Effector memory CD8-positive, alpha-beta T cell (primary cell): ENCODE measurements at places on chromosomes 3 and 15.

GRCh38 chr3:83248454-83248853, 1487.0 kb upstream of the GBE1 start:
- DNase-seq: no peak

DNA sequence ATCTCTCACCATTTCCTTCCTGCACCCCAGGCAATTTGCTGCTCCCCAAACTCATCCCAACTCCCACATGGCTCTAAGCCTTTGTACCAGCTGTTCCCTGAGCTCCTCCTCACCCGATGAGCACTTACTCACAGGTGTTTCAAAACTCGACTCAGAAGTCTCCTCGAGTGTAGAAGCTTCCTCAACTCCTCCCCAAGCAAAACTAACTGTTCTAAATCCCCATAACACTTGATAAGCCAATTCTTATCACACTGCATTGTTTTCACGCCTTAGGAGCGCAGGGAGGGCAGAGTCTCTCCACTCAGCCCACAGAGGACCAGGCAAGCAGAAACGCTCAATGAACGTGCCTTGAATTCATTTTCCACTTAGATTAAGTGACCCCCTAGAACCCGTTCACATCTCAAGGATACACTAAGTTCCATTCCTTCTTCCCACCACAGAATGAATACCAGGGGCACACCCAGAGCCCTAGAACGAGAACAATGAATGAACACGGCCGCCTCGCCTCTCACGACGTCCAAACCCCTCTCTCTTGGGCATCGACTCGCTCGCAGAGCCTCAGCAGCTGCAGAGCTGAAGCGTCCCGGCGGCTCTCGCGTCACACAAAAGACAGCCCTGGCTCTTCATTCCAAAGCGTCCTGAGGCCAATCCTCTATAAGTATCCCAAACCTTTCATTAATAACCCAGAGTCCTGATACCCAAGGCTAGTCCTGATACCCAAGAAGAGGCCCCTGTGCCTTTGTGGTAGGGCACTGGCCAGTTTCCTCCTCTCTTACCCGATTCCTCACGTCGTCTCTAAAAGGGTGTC, 1.1 kb downstream of the RAF1 start:
- peak; percentile 17 for DNase-seq

- no peak for DNase-seq
These were observed 1.7 kb downstream of the B3GNT5 start for GRCh38 chr3:183254487-183255347.

GRCh38 chr3:46024131-46024530, 3.2 kb downstream of the XCR1 start:
- no peak for DNase-seq

- DNase-seq: no peak
These were observed 423.0 kb upstream of the TPM1 start for GRCh38 chr15:62619526-62619925.

- no peak for DNase-seq
These were observed 19.9 kb downstream of the MYO9A start for GRCh38 chr15:72098040-72098439.

DNA sequence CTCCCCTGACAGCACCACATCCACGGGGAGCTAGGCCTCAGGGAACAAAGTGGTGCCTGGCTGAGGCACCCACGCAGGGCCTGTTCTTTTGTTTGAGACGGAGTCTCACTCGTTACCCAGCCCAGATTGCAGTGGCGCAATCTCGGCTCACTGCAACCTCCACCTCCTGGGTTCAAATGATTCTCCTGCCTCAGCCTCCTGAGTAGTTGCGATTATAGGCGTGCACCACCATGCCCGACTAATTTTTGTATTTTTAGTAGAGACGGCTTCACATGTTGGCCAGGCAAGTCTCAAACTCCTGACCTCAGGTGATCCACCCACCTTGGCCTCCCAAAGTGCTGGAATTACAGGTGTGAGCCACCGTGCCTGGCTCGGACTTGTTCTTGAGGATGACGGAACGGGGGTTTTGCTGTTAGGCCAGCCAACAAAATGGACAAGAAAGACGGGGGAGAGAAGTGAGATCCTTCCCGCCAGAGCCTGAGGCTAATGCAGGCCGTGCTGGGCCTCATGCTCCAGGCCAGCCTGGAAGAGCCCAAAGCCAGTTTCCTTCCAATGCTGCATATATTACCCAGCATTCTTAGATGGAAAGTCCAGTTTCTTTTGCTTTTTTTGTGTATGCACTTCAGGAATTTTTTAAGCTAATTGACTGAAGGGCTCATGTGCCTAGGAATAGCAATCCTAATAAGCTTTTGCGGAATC, 28.1 kb upstream of the FURIN start:
- DNase-seq: no peak

DNA sequence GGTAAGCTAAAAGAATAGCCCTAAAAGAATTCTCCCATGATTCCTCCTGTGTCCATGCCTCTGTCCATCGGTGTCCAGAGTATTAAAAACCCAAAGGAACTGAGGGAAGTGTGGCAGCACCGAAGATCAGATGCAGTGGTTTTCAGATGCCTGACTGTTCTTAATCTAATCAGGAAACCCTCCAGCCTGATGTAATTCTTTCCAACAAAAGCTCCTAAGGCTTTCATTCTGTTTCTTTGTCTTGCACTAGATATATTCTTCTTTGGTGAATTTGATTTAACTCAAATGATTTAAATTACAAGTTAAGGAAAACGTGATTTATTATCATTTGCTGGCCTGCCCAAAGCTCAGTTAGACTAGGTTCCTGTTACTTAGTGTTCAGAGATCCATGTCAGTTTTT, 71.2 kb downstream of the ARHGAP31 start:
- no peak for DNase-seq

- DNase-seq: no peak
These were observed 190.5 kb downstream of the GREM1 start for GRCh38 chr15:32908135-32908801.

- DNase-seq: no peak
These were observed 209.5 kb downstream of the EBLN2 start for GRCh38 chr3:73270839-73271483.

DNA sequence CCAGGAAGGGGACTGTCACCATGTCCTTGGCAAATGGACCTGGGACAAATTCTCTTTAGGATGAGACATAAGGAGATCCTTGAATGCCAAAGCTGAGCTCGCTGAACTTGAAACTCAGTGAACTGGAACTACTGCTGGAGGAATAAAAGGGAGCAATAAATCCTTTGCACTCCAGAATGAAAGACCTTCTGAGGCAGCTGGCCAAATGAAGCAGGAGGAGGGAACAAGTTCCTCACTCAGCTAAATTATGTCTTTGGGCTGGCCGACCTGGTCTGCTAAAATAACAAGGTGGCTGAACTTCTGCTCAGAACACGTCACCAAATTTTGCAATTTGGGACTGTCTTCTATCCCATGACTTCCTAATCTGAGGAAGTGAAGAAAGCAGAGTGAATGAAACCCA, 314.7 kb downstream of the LPP start:
- DNase-seq: no peak

- DNase-seq: no peak
These were observed 112.8 kb upstream of the TMEM108 start for GRCh38 chr3:132925256-132925930.

DNA sequence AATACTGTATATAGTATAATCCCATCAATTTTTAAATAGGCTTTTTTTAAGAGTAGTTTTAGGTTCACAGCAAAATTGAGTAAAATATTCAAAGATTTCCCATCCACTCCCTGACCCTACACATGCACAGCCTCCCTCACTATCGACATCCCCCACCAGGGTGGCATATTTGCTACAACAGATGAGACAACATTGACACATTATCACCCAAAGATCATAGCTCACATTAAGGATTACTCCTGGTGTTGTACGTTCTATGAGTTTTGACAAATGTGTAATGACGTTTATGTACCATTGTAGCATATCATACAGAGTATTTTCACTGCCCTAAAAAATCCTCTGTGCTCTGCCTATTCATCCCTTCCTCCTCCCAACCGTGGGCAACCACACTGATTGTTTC, 39.3 kb downstream of the LHFPL4 start:
- no peak for DNase-seq

GRCh38 chr3:25457671-25458419, 29.8 kb downstream of the RARB start:
- DNase-seq: no peak

GRCh38 chr15:59746777-59747176, 57.7 kb upstream of the BNIP2 start:
- DNase-seq: no peak

DNA sequence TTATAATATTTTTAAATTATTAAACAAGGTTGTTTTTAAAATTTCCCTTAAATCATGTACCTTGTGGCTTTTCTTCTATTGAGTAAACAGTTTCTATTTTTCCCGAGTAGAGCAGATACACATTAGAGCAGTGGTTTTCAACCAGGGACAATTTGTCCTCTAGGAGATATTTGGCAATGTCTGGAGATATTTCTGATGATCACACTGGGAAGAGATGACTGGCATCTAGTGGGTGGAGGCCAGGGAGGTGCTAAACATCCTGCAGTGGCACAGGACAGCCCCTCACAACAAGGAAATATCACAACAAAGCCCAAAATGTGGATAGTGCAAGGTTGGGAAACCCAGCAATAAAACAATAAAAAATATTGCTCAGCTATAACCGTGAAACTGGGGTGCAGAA, 113.0 kb upstream of the PTPRG start:
- DNase-seq: no peak

GRCh38 chr15:31555022-31555421, 228.4 kb downstream of the KLF13 start:
- no peak for DNase-seq

DNA sequence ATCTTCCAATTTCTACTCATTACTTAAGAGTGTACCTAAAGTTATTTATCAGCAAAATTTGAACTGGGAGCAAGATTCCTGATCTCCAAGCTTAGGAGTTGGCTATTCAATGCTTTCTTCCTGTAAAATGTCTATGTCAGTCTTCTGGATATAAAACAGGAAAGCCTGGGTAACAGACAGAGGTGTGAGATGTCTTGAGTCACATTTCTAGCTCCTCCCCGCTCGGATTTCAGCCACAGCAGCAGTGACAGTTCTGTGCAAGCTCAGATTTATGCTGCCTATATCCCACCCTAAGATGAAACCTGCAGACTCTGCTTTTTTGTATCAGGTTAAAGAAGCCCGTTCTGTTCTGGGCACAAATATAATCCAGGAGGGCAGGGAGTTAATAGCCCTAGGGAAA, 2.1 kb upstream of the ARMC8 start:
- DNase-seq: no peak

GRCh38 chr3:172070269-172070668, 30.9 kb downstream of the FNDC3B start:
- no peak for DNase-seq

DNA sequence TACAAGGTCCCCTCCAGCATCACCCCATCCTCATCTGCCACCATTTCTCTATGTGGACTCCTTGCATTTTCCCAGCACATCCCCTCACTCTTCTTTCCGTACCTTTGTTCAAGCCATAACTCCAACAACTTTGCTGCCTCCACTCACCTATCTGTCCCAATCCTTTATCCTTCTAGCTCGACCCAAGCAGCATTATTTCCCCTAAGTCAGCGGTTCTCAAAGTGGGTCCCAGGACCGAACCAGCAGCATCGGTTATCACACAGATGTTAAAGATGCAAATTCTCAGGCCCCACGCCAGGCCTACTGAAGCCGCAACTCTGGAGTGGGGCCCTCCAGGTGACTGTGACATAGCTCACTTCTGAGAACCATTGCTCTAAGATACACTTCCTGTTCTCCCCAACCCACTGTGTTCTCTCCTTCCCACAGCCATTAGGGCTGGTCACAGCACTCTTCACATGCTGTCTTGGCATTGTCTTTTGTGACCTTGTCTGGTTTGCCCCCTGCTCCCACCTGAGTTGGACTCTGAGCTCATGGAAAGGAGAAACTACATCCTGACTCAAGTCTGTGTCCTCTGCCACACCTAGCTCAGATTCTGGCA, 56.2 kb downstream of the AAGAB start:
- no peak for DNase-seq

GRCh38 chr3:184648636-184649035, 63.2 kb downstream of the MAGEF1 start:
- no peak for DNase-seq

GRCh38 chr3:186921578-186921977, 8.7 kb upstream of the ST6GAL1 start:
- DNase-seq: no peak
